Choroid plexus epithelial cell (primary cell): ENCODE measurements at places on chromosomes 3 and 15.

DNA sequence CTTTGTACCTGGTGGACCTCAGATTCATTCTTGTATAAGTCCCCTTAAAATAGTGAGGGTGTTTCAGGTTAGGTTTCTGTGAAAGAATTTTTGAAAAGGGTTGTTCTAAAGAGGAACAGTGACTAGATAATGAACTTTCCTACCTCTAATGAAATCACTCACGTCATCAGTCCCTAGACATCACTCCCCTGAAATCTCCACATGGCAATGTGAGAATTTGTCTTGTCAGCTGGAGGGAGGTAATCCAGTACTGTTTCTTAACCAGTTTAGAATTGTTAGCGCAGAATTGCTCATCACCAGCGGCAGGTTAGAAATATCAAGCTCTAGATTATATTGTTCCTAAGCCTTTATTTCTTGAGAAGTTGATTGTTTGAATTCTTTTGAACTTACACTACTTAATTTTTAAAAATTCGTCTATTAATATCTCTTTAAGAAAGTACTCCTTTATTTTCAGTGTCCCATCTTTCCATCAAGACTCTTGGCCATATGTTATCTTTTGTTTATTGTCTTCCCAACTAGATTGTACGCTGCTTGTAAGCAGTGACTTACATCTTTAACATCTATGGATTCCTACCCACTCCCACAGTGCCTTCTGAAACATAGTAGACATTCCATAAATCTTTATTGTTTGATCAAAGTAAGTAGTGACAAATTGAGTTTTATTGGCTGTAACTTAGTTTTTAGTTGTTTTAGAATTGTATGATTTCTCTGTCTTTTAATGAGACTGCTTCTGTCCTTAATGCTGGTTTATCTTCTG is 52.8 kb downstream of the RASA2 start:
- no peak for DNase-seq

DNA sequence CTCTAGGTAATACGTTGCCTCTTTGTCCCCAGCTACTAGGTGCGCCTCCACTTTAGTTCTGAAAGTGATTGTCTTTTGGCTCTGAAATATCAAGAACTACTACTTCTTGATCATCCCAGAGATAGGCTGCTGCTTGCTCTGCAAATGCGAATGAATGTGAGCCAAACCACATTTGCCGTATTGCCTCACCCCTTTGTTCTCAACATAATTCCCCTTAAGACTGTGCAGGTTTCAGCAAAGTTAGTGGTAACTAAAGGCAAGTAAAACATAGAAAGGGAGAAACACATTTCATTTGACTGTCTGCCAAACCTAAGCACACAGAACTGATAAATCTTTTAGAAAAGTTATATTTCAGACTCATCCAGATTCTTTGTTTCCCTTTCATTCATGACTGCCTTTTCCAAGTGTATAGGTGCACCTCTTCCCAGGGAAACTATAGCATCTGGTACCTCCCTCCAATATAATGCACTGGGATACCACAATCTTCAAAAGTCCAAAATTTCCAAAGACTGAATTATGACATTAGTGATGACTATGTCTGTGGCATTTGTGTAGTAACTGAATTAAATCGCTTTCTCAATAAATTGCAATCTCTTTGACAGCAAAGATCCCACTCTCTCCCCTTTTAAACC is 720.6 kb upstream of the CBLB start:
- DNase-seq: peak; percentile 60

GRCh38 chr15:58689646-58690045 is 59.9 kb downstream of the ADAM10 start:
- DNase-seq: no peak

- DNase-seq: peak; percentile 53
Observed at GRCh38 chr3:46866720-46867549, 3.7 kb upstream of the MYL3 start.

DNA sequence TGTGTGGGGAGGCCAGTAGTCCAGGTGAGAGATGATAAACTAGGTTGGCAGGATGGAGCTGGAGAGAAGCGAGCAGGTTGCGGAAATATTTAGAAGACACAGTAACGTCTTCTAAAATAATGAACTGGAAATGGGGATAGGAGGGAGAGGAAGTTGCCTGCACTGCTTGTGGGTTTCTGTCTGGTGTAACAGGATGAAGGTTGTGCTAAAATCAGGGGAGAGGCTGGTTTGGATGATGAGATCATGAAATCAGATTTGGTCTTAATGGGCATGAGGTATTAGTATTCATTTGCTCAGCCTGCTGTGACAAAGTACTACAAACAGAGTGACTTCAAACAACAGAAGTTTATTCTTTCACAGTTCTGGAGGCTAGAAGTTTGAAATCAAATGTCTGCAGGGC is 32.1 kb upstream of the TNFAIP8L3 start:
- no peak for DNase-seq

- DNase-seq: peak; percentile 86
Observed at GRCh38 chr15:57152666-57153539, 223.4 kb upstream of the CGNL1 start.

DNA sequence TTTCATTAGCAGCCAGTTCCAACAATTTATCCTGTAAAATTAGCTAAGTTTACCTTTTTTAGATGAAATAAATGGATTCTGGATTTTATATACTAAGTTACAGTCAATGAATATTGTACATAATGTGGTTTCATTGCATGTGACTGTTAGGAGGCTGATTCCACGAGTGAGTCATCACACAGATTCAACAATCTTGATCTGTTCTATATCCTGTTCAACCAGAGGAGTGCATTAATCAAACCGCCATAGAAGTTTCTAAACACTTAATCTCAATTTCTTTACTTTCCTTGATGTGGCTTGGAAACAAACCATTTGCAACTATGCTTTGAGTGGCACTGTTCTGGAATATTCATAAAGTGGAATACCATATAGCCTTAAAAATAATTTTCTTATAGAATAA is 15.3 kb downstream of the DNAJC13 start:
- peak; percentile 91 for DNase-seq
